ENCODE measurements at places on chromosomes 7 and 10.

- no peak for DNase-seq
Measured at GRCh38 chr7:92635538-92635937, 45.3 kb upstream of the FAM133B start.

GRCh38 chr7:109915670-109916069, 1175.3 kb upstream of the LRRN3 start:
- DNase-seq = no peak

GRCh38 chr7:138799336-138800000, 1.5 kb upstream of the ATP6V0A4 start:
- no peak for DNase-seq

- DNase-seq = peak; percentile 96
Measured at GRCh38 chr10:30736685-30737232, 107.2 kb upstream of the LYZL2 start.

- DNase-seq = no peak
Measured at GRCh38 chr10:86304436-86304835, 62.2 kb downstream of the GRID1 start.

GRCh38 chr7:27901028-27901760, 161.2 kb downstream of the TAX1BP1 start:
- DNase-seq = peak; percentile 83

- DNase-seq = no peak
Measured at GRCh38 chr10:121838931-121839330, 88.9 kb downstream of the ATE1 start.

DNA sequence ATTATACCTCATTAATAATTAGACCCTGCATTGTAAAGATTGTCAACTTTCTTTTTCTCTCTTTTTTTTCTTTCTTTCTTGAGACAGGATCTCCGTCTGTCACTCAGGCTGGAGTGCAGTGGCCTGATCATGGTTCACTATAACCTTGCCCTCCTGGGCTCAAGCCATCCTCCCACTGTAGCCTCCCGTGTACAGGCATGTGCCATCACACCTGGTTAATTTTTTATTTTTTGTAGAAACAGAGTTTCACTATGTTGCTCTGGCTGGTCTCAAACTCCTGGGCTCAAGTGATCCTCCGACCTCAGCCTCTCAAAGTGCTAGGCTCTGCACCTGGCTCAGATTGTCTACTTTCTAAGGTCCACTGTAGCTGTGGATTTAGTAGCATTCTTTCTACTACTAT, 50.7 kb downstream of the MDFIC start:
- DNase-seq = no peak

GRCh38 chr10:90741926-90742565, 115.8 kb downstream of the HTR7 start:
- no peak for DNase-seq

- no peak for DNase-seq
Measured at GRCh38 chr10:30630571-30630970, 1.0 kb upstream of the LYZL2 start.

GRCh38 chr7:37920849-37921805, 687 bp downstream of the EPDR1 start:
- peak; percentile 31 for DNase-seq

- no peak for DNase-seq
Measured at GRCh38 chr7:100685631-100686145, 8.4 kb downstream of the GIGYF1 start.

GRCh38 chr10:7538970-7539654, 127.7 kb downstream of the ITIH5 start:
- no peak for DNase-seq

DNA sequence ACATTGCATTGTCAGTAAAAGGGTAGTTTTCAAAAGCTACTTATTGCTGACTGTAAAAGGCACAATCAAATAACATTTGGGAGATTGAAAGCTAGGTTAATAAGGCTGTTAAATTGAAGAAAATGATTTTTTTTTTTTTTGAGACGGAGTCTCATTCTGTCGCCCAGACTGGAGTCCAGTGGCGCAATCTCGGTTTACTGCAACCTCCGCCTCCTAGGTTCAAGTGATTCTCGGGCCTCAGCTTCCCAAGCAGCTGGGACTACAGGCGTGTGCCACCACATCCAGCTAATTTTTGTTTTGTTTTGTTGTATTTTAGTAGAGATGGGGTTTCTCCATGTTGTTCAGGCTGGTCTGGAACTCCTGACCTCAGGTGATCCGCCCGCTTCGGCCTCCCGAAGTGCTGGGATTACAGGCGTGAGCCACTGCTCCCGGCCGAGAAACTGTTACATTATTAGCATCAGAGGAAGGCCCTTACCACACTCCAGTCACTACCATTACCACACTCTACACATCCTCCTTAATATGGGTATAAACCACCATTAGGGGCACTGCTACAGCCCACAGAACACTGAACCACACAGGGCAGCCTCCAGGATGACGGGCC, 1.0 kb downstream of the CYP51A1 start:
- DNase-seq = no peak

GRCh38 chr7:13276977-13277376, 589.5 kb downstream of the ARL4A start:
- DNase-seq = no peak

GRCh38 chr10:43084812-43085211, 7.9 kb downstream of the RET start:
- no peak for DNase-seq

GRCh38 chr10:35424680-35425285, 88.5 kb downstream of the CCNY start:
- no peak for DNase-seq

- no peak for DNase-seq
Measured at GRCh38 chr7:47946581-47947354, 1.5 kb downstream of the PKD1L1 start.

GRCh38 chr7:149184274-149184673, 11.1 kb upstream of the ZNF282 start:
- no peak for DNase-seq

DNA sequence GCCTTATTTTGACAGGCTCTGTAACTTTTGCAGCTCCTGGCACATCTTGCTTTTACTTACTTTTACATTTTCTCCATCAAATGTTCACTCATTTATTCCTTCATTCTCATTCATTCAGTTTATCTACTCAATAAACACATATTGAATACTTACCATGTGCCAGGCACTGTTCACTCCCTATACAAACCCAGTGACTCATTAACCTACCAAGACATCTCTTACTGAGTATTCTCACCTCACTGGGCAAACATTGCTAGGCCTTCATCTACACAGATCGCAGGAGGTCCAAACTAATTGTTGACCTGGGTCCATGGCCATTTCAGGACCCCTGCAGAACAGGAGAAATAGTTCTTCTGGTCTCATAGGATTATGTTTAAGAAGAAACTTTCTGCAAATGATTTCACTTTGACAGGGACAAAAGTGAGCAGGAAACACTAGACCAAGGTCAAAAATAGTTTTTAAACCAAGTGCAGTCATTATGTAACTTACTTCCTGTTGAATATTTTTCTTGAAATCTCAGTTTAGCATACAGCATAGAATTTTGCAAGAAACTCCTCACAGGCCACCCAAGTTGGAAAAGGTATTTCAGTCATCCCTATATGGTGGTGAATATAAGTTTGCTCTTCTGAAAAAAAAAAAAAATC, 17.6 kb downstream of the SLC26A4 start:
- DNase-seq = peak; percentile 8

- no peak for DNase-seq
Measured at GRCh38 chr10:126957111-126957510, 51.9 kb downstream of the DOCK1 start.

- DNase-seq = no peak
Measured at GRCh38 chr7:30898411-30898810, 13.2 kb upstream of the AQP1 start.

DNA sequence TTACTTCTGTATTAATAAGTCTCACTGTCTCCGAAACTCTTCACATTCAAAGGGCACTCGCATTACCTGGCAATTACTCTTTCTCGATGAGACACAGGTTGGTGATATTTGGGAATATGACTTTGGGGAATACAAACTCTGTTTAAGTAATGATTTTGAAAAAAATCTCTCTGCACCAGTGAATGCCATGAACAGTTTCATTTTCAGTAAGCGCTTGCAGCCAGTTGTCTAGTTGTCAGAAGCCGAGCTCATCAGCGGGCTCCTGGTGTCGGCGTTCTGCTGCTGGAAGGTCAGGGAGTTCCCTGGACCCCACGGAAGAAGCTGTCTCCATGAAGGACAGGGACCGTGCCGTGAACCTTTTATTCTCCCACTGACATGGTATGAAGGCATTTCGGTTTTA, 57.7 kb downstream of the PTPRE start:
- DNase-seq = peak; percentile 19

GRCh38 chr7:28155964-28156363, 24.6 kb downstream of the JAZF1 start:
- no peak for DNase-seq

GRCh38 chr7:24862461-24862860, 105.2 kb upstream of the GSDME start:
- DNase-seq = no peak

GRCh38 chr10:66882271-66882670, 43.6 kb upstream of the LRRTM3 start:
- DNase-seq = no peak

- DNase-seq = no peak
Measured at GRCh38 chr10:15369256-15370211, 1.6 kb downstream of the FAM171A1 start.

- no peak for DNase-seq
Measured at GRCh38 chr10:621513-621912, 68.0 kb downstream of the DIP2C start.

DNA sequence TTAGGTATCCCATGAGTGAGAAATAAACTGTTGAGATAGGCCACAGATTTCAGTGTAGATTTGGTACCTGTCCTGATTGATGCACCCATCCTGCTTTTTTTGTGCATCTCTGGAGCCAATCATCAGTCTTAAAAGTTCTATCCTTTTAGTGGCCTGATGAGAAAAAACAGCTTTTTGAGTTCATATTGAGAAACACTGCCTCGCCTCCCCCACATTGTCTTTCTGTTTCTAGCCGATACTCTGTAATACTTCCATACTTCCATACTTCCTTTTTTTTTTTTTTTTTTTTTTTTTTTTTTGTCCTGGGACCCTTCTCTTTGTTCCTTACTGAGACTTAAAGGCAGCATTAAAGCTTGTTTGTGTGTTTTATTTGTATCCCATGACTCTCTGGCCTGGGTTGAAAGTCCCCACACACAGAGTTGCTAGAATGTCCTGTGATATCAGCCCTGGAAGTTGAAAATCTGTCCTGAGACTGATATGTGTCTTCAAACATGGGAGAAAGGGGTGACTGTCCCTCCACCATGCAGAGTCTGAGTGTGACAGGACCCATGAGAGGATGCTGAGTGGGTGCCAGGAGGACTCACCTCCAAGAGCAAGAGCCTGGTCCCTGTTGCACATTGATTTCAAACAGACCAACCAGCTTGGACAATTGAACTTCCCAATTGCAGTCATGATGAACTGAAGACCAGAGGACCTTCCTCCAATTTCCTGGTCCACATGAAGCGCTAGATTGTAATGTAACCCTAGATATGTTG, 5.7 kb downstream of the ZNF22 start:
- DNase-seq = no peak

- no peak for DNase-seq
Measured at GRCh38 chr10:8006274-8006999, 48.1 kb upstream of the GATA3 start.

GRCh38 chr10:36177071-36177470, 535.0 kb upstream of the FZD8 start:
- no peak for DNase-seq

DNA sequence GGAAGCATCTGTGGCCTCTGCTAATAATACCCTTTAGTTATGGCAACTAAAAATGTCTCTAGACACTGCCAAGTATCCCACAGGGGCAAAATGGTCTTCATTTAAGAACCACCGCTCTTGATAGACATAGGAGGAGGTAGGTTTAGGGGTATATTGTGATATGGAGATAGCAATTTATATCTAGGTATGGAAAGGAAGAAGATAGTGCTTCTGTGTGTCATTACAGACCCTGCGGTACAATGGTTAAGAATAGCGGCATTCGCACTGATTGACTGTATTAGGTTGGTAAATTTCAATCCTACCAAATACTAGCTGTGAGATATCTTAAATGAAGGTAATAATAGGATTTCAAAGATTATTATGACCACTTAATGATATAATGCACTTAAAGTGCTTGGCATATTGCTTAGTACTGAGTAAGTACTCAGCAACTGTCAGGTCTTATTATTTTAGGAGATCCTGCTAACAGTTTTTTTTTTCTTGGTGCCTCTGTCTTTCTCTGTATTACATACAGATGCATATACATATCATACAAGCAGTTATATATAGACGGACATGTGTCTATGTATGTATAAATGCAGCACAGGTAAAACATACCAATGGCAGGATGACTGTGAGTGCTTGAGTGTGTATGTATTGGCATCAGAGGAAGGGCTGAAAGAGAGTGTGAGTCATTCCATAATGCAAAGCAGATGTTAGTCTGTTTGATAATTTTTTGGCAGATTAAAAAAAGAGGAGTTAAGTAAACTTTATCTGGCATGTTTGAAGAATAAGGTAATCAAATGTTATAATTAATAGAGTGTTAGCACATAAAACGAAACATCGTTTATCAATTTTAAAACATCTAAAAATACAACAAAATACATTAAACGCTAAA, 50.0 kb upstream of the ITGB8 start:
- DNase-seq = no peak

DNA sequence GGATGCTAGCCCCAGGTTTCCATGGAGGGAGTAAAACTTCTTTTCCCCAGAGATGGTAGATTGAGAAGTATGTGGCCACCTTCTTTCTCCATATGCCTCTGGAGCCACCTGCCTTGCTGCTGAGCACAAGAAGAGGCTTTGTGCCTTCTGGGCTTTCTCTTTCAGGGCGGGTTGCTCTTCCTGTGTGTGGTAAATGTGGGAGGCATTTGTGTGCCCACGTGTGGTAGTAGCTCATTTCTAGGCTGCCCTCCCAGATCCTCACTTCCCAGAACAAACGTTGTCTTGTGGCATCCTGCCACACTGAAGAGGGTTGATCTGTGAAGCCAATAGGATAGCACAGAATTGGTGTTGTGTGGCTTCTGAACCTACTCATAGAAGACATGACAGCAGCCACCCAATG, 342.0 kb upstream of the PODXL start:
- DNase-seq = peak; percentile 54

DNA sequence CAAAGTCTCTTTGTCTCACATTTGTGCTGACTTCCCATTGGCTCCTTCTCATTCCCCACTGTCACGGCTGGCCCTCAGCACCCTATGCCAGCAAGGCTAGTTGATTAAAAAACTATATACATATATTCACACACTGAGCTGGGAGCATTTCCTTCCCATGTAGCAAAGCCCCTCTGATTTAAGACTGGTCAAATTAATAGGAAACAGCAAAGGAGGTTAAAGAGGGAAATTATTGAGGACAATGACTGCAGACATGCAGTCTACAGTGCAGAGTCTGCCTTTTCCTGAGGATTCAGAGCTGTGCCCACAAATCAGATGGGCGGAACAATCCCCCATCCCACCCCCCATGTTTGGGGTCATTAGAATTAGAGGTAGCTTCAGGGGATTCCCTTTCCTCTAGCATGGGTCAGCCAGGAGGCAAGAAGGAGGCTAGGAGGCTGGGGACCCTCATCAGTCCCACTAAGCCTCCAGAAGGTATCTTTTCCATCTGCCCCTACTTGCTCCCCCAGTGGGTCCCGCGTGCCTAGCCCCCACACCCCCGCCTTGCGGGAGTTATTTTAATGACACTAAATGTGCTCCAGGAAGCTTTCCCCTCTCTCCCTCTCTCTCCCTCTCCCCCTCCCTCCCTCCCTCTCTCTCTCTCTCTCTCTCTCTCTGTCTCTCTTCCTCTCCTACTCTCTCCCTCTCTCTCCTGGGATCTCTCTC, 9.8 kb upstream of the DLX6 start:
- no peak for DNase-seq

GRCh38 chr7:105098863-105099515, 85.0 kb downstream of the KMT2E start:
- DNase-seq = peak; percentile 74

All from activated CD4-positive, alpha-beta T cell treated with anti-CD3 and anti-CD28 coated beads, Interleukin-10, Interleukin-2, amounts not matched to agents 100 ng/mL and 50 ng/mL, durations not matched to agents 16 hours and 8 hours (primary cell).